Globus pallidus (tissue), 1 donor: ENCODE measurements at places on chromosomes 5 and 9.

- DNase-seq: no peak
Measured at GRCh38 chr5:169850409-169850808, 129.9 kb downstream of the INSYN2B start.

DNA sequence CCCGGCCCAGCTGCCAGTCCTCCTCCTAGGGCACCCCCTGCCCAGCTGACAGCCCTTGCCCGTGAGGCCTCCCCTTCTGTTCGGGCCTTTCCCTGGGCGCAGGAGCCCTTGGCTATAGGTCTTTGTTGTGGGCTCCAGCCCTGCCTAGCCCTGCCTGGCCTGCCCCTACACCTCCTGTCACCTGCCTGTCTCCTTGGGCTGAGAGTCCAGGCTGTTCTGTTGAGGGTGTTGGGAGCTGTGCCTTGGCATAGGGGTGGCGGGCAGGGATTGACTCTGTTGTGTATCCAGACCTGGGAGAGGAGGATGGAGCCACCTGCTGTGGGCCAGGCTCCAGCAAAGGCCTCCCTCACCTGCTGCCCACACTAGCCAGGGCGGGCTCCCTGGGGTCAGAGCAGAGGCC, 11.6 kb downstream of the FCN2 start:
- DNase-seq: no peak

DNA sequence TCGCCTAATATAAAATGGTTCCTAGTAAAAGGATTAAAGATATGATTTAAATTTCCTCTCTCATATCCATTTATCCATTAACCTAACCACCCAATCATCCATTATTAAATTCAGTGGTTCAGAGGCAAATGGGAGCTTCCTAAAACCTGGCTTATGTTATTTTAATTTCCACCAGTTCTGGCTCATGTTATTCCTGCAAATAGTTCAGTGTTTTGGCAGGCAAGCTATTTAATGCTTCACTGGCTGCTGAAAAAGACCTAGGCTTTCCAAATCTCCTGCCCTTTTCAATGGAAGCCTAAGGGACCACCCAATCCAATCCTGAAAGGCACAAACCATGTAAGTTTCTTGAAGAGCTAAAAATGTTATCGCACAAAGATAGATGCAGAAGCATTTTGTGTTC, 52.3 kb downstream of the POC5 start:
- DNase-seq: no peak

- DNase-seq: no peak
Measured at GRCh38 chr5:1760231-1760630, 39.4 kb downstream of the MRPL36 start.
